NCI-H226 (cell line): ENCODE measurements at places on chromosomes 2 and 18.
A peak's percentile ranks its signal among the peaks of the same experiment; 100 is the strongest.

DNA sequence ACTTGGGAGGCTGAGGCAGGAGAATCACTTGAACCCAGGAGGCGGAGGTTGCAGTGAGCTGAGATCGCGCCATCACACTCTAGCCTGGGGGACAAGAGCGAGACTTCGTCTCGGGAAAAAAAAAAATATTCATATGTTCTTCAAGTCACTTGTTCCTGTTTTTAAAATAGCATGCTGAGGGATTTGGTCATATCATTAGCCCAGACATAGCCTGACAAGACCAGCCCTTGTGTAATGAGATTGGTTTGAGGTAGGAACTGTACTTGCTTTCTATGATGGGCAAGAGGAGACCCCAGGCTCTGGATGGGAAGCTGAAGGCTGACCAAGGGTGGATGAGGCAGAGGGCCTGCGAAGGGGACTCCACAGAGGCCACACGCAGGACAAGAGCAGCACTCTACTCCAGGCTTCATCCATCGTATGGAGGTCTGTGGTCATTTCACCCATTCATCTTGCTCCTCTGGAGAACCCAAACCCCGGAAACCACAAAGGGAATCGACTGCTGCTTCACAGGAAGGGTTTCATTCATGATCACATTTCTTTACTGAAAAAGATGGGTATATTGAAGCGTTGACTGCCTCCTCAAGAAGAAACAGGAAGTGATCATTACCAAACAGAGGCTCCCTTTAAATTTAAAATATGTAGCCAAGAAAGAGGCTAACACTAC, 87.1 kb upstream of the ZNF397 start:
- DNase-seq: no peak

GRCh38 chr2:11406958-11407381, 59.0 kb downstream of the E2F6 start:
- peak; percentile 57 for DNase-seq

DNA sequence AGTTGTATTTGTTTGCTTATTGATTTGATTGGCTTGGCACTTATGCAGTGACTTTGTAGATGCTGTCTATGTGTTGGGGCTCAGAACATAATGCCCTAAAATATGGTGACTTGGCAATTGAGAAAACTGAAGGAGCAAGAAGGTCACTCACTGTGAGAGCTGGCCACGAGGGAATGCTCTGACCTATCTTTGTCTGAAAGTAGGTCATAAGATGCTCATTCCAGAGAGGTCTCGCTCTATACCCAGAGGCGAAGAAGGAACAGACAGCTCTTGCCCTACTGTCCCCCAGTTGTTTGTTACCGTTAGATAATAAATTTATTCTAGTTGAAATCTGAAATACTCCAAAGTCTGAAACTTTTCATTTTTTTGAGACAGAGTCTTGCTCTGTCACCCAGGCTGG, 158.5 kb downstream of the TGIF1 start:
- DNase-seq: no peak

DNA sequence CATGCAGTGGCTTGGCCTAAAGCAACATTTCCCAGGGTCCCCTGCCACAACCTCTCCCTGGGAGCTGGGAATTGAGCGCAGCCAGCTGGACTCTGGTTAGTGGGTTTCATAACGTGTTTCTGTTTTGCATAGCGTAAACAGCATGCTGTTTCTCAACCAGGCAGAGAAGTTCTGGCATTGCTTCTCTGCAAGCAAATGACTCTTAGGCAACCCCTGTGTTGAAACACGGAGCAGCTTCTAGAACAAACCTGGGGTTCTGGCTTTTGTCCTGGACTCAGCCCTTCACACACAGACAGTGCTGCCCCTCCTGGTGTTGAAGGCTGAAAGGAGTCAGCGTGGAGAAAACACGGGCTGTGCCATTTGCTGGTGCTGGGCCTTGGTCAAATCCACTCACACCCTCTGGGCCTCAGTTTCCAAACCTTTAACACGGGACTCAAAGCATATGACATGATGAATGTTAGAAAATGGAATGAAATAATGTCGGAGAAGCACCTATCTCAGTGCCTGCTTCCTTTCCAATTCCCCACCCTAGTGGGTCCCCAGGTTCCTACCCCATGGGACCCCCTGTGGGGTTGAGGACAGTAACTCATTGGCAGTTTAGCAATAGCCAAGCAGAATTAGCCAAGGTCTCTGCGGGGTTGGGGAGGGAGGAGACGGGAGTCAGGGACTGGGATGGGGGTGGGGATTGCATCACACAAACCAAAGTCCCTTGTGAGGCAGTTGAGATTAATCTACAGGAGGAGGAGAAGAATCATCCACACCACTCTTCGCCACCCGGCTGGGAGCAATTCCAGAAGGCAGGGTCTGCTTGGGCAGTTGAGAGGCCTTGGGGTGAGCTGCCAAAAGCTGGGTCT, 30.2 kb upstream of the IL1R2 start:
- no peak for DNase-seq

DNA sequence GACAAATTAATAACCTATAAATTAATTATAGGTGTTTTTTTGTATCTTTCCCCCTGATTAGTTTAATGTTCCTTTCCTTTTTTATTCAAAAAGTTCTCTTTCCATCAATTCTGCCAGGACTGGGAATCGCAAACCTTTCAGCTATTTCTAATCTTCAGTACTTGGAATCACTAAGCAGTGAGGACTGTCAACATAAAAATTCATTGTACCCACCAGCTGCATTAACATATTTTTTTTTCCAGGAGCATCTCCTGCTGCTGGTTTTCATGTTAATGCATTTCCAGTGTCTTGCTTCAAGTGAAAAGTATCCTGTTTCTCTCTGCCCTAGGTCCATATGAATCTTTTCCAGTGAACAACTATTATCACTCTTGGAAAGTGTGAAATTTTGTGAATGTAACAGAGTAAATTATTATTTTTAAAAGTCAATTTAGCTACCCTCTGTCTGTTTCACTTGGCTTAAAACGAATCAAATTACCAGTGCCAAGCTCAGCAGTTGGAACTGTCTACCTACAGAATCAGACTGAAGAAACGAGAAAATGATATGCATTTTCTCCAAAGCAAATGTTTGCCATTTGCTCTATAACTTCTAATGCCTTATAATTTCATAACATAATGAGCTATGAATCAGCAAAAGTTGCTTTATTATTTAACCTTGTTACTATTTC, 804.4 kb downstream of the EPHA4 start:
- DNase-seq: no peak

GRCh38 chr2:168191955-168192785, 55.2 kb downstream of the STK39 start:
- no peak for DNase-seq

- DNase-seq: peak; percentile 7
These were observed 108.7 kb downstream of the DPP10 start for GRCh38 chr2:114550895-114551793.

DNA sequence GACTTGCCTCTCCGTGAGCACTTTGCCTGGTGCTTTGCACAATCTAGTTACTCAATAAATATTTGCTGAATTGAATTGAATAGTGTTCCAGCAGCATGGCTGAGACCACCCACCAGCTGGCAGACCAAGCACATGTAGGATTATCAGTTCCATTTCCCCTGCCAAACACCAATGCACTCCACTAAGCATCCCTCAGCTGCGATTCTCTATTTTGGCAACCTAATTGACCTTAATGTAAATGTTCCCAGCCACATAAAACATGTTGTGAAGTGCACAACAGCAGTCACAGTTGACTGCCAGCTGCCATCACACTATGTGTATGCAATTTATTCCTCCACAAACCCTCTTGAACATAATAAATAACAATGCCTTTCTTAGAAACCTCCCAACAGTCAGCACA, 1879.4 kb upstream of the PIK3C3 start:
- DNase-seq: no peak

GRCh38 chr2:10331702-10332401, 29.1 kb downstream of the HPCAL1 start:
- no peak for DNase-seq

GRCh38 chr2:48424866-48425265, 105.1 kb upstream of the STON1 start:
- DNase-seq: no peak

- DNase-seq: peak; percentile 84
These were observed 123.1 kb downstream of the OSR1 start for GRCh38 chr2:19235308-19235707.

DNA sequence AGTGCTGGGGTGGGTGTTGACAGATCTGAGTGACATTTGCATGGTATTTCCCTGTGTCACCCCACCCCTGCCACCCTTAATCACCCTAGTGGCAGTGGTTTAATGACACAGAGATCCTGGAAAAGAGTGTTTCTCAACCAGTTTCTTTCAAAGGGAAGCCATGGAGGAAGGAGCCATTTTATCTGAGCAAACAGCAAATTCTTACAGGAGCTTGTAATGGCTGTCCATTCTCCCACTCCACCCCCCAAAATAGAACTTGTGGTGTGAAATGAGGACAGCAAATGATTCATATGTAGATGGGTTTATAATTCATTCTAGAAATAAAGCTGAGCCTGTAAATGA, 51.5 kb downstream of the CDC42EP3 start:
- no peak for DNase-seq

DNA sequence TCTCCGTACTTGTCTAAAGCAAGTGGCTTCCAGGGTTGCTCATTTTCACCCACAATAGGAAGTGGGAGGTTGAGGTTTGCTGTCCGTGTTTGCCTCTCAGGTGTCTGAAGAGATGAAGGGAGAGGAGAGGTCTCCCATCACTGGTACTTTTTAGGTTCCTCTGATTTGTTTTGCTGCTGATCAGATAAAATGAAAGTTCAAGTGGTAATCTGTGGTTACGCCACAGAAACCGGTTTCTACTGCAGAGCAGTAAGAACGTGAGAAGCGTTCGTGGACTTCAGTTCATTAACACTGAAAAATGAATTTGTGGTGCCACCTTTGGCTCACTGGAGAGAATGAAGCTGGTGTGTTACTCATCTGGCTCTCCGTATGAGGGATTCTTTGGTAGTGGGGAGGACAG, 118.2 kb downstream of the GBX2 start:
- no peak for DNase-seq

DNA sequence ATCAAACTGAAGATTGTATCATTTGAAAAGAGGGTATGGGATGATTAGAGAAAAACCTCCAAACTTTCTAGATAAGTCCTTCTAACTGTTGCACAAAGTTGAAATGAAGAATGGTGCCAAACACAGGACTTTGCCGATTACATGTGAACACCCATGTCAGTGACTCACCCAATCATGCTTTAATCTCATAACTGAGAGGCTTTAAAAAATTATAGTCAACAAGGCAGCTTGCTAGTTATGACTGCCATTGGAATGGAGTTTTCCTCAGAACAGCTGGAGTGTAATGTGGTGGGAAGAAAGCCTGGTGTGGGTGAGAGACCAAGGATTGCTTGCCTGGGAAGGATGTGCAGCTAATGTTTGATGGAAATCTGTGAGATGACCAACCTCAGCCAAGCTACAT, 98.2 kb upstream of the ALPP start:
- DNase-seq: no peak

GRCh38 chr2:160144280-160144990, 55.6 kb downstream of the ITGB6 start:
- DNase-seq: no peak

DNA sequence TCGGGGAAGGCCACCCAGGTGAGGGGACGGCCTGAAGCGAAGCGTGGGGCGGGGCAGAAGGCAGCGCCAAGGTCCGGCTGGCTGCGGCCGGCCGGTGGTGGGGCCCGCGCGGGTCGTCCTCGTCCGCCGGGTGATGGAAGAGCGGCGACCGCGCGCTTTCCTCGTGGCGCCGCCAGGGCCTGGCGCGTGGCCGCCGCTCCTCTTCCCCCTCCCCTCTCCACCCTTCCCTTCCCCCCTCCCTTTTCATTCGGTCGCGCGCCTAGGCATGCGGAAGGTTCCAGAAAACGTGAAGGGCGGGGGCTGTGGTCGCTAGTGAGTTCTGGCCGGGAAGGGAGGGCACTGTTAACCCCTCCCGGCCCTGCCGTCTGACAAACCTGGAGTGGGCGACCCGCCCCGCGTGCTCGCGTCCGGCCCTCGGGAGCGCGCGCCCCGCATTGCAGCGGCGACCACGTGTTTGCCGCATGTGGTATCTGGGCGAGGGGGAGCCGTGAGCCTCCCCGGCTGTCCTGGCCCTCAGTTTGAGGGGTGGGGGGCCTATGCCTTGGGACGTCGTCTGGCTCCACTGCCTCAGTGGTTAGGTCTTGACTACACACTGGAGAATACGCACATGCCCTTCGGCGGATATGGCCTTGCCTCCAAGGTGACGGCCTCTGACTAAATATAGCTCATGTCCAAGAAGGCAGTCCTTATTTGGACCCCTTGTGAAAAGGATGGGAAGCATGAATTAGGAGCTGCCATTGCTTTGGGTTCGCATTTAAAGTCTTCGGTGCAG, 579 bp downstream of the MAT2A start:
- peak; percentile 72 for DNase-seq
